ENCODE measurements at places on chromosomes 16 and 17. TPM values are rescaled to one million over a fixed set of nuclear protein-coding genes. Genes with fewer than 3 reads are reported as not detected.

DNA sequence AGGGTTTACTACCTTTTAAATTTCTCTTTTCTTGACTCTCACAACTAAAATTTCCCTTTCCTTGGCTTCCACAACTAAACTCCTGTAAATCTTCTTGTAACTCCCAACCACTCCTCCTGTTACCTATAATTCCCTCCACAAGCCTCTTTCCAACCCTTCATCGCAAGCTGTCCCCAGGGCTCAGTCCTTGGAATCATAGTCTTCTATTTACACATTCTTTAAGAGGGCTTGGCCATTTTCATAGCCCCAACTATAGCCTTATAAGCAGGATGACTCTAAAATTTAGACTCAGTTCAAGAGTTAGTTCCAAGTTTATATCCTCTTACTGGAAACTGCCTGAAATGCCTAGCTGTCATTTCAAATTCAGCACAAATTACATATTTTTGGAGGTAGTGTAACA is 23.9 kb downstream of the GLG1 start:
- H3K36me3 ChIP-seq = no peaks in the 10 kb centered on the region
- peaks cover 7% of the 10 kb centered on the region for H3K4me1 ChIP-seq
- no peak overlapping the region for H3K4me3 ChIP-seq
- no peaks in the 10 kb centered on the region for H3K27me3 ChIP-seq
- no peak for DNase-seq
- no peak overlapping the region for H3K27ac ChIP-seq

DNA sequence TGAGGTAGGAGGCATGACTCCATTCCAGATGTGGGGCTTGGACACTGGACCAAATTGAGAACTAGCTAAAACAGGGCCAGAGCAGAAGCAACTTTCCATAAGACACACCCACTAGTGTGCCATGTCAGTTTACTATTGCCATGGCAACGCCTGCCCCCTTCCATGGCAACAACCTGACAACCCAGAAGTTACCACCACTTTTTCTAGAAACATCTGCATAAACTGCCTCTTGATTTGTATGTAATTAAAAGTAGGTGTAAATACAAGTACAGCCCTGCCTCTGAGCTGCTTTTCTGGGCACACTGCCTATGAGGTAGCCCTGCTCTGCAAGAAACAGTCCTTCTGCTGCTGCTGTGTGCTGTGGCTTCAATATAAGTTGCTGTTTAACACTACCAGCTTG is 19.5 kb upstream of the SCNN1B start:
- H3K27me3 ChIP-seq = no peaks in the 10 kb centered on the region
- H3K36me3 ChIP-seq = no peaks in the 10 kb centered on the region
- no peak for DNase-seq
- no peak overlapping the region for H3K4me3 ChIP-seq
- H3K27ac ChIP-seq = no peak overlapping the region

TRIM37 gene
- total RNA-seq = 5.0 TPM

GRCh38 chr16:56534847-56535383 is 15.1 kb upstream of the BBS2 start:
- H3K36me3 ChIP-seq = no peaks in the 10 kb centered on the region
- H3K4me3 ChIP-seq = no peak overlapping the region
- no peak for DNase-seq
- no peaks in the 10 kb centered on the region for H3K4me1 ChIP-seq
- no peak overlapping the region for H3K27ac ChIP-seq

DNA sequence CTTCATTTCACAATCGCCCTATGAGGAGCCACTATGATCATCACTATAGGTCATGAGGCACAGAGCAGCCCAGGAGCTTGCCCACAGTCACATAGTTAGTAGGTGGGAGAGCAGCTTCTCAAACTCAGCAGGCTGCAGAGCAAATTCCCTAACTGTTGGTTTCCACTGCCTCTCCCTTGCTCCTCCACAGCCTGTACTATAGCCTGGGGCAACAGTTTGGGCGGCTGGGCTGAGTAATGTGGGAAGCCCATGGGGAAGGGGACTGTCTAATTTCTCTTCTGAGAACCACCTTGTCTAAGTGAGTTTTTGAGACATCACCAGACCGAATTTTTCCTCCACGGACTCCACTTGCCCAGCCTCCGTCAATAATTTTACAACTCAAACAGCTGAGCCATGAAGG is 73.4 kb upstream of the GPR139 start:
- H3K36me3 ChIP-seq = no peaks in the 10 kb centered on the region
- no peaks in the 10 kb centered on the region for H3K4me1 ChIP-seq
- H3K27me3 ChIP-seq = no peaks in the 10 kb centered on the region
- H3K27ac ChIP-seq = no peak overlapping the region
- no peak for DNase-seq

- no peaks in the 10 kb centered on the region for H3K27me3 ChIP-seq
- DNase-seq = no peak
- no peak overlapping the region for H3K27ac ChIP-seq
- no peak overlapping the region for H3K4me3 ChIP-seq
These were observed 176.7 kb downstream of the SOX9 start for GRCh38 chr17:72297326-72298115.

MMP28 gene
- 2.5 TPM for total RNA-seq

DNA sequence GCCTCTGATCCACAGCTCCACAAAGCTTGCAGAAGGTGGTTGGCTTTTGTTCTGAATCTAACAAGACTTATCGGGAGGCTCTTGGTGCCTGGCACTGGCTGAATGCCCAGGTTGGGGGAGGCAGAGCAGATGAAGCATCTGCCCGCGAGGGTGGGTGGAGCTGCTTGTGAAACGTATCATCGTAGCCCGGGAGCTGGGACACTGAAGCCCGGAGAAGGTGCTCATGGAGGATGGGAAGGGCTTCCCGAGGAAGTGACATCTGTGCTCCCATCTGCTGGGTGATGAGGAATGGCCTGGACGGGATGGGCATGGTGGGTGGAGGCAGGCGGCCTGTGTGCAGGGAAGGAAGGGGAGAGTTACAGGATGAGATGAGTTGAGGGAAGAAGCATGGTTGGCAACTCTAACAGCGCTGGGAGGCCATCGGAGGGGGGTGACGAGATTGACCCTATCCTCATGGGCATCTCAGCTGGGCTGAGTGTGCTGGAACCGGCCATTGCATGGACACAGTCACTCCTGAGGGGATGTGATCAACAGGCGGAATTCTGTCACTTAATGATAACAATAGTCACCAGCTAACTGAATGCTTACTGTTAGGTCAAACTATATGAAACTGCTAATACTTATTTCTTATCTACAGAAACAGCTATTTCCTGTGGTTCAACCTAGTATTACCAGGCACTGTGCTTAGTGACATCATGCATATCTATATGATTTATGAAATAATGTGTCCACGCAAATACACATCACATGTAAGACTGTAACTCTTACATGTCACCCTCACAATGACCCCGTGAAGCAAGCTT is 102.7 kb downstream of the ABCC6 start:
- H3K27me3 ChIP-seq = no peaks in the 10 kb centered on the region
- H3K4me3 ChIP-seq = no peak overlapping the region
- DNase-seq = no peak
- H3K4me1 ChIP-seq = no peaks in the 10 kb centered on the region

DNA sequence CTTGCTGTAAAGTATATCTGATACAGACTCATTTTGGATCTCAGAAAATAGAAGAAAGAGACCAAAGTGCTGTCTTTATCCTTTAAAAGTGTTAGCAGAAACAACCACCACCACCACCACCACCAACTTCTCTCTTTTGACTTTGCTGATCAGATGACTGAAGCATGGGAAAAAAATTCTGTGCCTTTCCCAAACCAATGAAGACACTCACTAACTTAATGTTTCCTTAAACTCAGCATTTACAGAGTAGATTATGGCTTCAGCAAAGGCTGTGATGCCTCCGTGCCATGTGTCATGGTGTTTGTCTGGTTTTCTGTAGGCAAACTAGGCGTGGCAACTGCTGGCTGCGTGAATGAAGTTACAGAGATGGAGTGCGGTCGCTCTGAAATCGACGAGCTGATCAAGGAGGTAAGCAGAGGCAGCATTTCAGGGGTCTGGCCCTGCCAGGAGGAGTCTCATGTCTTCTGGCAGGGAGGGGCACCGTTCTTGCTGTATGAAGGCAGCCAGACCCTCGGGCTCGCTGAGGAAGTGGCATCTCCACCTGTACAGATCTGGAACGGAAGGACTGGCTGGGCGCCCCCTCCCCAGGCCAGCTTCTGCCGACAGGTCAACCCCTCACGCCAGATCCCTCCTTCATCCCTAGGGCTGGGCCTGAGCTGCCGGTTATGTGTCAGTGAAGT is 12.4 kb downstream of the IRF8 start:
- no peak for DNase-seq
- H3K4me3 ChIP-seq = no peak overlapping the region
- no peak overlapping the region for H3K27ac ChIP-seq
- H3K36me3 ChIP-seq = no peaks in the 10 kb centered on the region

GRCh38 chr17:72104164-72104862 is 16.5 kb upstream of the SOX9 start:
- H3K27me3 ChIP-seq = no peaks in the 10 kb centered on the region
- H3K4me3 ChIP-seq = no peak overlapping the region
- no peaks in the 10 kb centered on the region for H3K4me1 ChIP-seq
- H3K36me3 ChIP-seq = no peaks in the 10 kb centered on the region
- no peak for DNase-seq

AANAT gene
- 0.16 TPM for total RNA-seq

NHLRC4 gene
- total RNA-seq = 0.19 TPM

GRCh38 chr16:77786186-77786847 is 2.0 kb upstream of the VAT1L start:
- no peak overlapping the region for H3K27ac ChIP-seq
- H3K4me3 ChIP-seq = no peak overlapping the region
- H3K4me1 ChIP-seq = peaks cover 8% of the 10 kb centered on the region
- H3K27me3 ChIP-seq = peaks cover 2% of the 10 kb centered on the region
- no peak for DNase-seq
- no peaks in the 10 kb centered on the region for H3K36me3 ChIP-seq

GRCh38 chr17:42221886-42222745 is 27.8 kb upstream of the GHDC start:
- no peak for DNase-seq
- H3K27me3 ChIP-seq = no peaks in the 10 kb centered on the region
- H3K4me3 ChIP-seq = no peak overlapping the region
- no peak overlapping the region for H3K27ac ChIP-seq
- H3K4me1 ChIP-seq = no peaks in the 10 kb centered on the region

HBA2 gene
- total RNA-seq = 2.5 TPM

SHISA6 gene
- total RNA-seq = 0.23 TPM

DBNDD1 gene
- total RNA-seq = 9.6 TPM

HOXB4 gene
- total RNA-seq = 0.47 TPM

CCL3 gene
- total RNA-seq = 1.2 TPM

GRCh38 chr17:68433911-68434508 is 23.3 kb downstream of the WIPI1 start:
- H3K36me3 ChIP-seq = peaks cover 50% of the 10 kb centered on the region
- H3K4me1 ChIP-seq = peaks cover 7% of the 10 kb centered on the region
- H3K27me3 ChIP-seq = no peaks in the 10 kb centered on the region
- no peak overlapping the region for H3K27ac ChIP-seq

TBC1D3 gene
- total RNA-seq = not detected

GRCh38 chr16:89545831-89546574 is 14.5 kb upstream of the RPL13 start:
- H3K4me3 ChIP-seq = no peak overlapping the region
- no peaks in the 10 kb centered on the region for H3K36me3 ChIP-seq
- H3K27ac ChIP-seq = no peak overlapping the region
- peak; percentile 55 for DNase-seq

GRCh38 chr17:49814781-49815529 is 26.5 kb downstream of the KAT7 start:
- no peak overlapping the region for H3K4me3 ChIP-seq
- H3K27ac ChIP-seq = peak overlapping the region; percentile 23
- H3K36me3 ChIP-seq = peaks cover 39% of the 10 kb centered on the region
- DNase-seq = no peak
- no peaks in the 10 kb centered on the region for H3K4me1 ChIP-seq

DNA sequence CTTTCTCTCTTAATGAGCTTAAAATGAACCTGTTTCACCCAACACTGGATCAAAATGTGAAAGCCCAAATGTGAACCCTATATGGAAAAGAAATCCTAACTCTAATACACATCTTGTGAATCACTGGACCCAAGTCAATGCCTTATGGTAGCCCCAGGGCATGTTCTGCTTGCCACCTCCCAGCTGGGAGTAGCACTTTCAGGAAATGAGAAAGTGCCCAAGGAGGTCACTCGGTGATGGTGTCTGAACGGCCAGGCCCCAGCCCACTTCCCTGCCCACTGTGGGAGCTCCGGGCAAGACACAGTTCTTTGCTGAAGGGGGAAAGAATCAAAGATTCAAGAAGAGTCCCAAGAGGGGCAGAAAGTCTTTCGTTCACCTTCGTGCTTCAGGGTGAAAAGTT is 46.1 kb downstream of the GTF3C1 start:
- H3K27me3 ChIP-seq = no peaks in the 10 kb centered on the region
- peaks cover 17% of the 10 kb centered on the region for H3K36me3 ChIP-seq
- DNase-seq = no peak
- H3K4me1 ChIP-seq = no peaks in the 10 kb centered on the region
- H3K27ac ChIP-seq = no peak overlapping the region
- H3K4me3 ChIP-seq = no peak overlapping the region

DNA sequence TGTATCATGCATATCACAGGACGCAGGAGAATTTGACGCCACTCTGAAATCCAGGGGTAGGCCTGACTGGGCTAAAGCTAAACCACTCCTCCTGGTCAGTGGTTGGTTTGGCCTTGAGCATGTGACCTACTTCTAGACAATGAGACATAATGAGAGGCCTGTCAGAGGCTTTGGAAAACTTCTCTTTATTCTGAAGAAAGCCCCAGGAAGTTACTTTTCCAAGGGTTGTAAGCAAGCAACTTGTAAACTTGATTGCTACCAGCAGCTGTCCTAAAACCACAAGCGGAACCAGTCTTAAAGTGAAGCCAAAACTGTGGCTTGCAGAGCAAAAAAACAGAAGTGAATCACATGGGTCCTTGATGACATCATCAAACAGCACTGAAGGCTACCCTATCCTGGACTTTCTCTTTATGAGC is 138.2 kb upstream of the COX10 start:
- H3K27me3 ChIP-seq = no peaks in the 10 kb centered on the region
- no peak for DNase-seq
- H3K27ac ChIP-seq = peak overlapping the region; percentile 51
- no peak overlapping the region for H3K4me3 ChIP-seq
- no peaks in the 10 kb centered on the region for H3K4me1 ChIP-seq

EME1 gene
- not detected for total RNA-seq
